Cortex of kidney (tissue), 1 donor: ENCODE measurements at places on chromosomes 6 and 20.

- no peak for DNase-seq
Observed at GRCh38 chr6:45808917-45809316, 206.7 kb downstream of the CLIC5 start.

- DNase-seq, result no peak
Observed at GRCh38 chr20:53399592-53400335, 193.9 kb downstream of the ZNF217 start.

- no peak for DNase-seq
Observed at GRCh38 chr20:37947943-37948342, 45.0 kb downstream of the VSTM2L start.

DNA sequence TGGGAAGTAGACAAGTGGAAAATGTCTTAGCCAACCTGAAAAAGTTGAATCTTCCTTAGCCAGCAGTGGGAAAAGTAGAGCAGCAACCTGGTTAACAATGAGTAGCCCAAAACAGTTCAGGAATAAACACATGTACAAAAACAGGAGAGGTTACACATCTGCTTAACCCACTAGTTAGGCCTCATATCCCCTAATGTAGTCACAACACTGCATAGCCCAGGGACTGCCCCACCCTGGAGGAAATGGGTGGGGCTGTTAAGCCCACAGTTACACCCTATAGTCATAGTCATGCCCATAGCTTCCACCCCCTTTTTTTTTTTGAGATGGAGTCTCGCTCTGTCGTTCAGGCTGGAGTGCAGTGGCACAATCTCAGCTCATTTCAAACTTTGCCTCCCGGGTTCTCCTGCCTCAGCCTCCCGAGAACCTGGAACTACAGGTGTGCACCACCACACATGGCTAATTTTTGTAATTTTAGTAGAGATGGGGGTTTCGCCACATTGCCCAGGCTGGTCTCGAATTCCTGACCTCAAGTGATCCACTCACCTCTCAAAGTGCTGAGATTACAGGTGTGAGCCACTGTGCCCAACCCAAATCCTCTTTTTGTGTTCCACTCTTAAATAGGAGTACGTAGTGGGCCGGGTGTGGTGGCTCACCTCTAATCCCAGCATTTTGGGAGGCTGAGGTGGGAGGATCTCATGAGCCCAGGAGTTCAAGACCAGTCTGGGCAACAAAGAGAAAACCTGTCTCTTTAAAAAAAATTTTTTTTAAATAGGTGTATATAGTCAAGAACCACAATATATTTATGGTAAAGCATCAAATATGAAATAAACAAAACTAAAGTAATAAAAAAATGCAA, 24.5 kb downstream of the ILRUN start:
- DNase-seq, result no peak

DNA sequence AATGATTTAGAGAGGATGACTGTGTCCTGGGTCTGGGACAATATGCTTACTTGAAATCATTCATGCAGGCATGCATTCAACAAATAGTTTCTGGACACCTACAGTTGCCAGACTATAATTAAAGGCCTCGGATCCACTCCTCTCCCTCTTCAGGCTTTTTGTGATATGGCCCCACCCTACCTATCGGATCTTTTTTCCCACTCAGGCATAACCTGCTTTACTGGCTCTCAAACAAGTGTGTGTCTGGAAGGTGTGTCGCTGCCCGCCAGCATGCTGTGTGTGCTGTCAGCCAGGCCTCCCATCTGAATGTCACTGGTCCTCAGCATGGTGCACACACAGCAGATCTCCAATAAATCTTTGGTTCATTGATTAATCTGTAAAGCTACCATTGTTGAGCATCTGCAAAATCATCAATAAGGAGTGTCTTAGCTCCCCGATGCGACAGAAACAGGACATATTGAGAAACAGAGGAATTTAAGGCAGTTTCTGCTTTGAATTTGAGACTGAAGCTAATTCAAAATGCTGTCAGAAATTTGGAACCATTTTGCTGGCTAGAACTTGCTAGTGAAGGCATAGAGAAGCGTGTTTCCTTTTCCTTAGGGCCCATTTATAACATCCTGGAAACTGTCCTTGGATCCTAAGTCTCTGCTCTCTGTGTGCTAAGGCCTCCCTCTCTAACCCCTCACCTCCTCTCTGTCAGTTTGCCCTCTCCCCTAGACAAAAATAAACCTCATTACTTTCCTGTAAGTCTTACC, 23.5 kb upstream of the CCN6 start:
- DNase-seq, result no peak

GRCh38 chr6:114176726-114177125, 166.1 kb downstream of the HS3ST5 start:
- DNase-seq, result no peak

GRCh38 chr20:59683181-59683580, 78.8 kb downstream of the PHACTR3 start:
- DNase-seq, result no peak

GRCh38 chr6:10522929-10523573, 1.9 kb downstream of the GCNT2 start:
- DNase-seq, result no peak

DNA sequence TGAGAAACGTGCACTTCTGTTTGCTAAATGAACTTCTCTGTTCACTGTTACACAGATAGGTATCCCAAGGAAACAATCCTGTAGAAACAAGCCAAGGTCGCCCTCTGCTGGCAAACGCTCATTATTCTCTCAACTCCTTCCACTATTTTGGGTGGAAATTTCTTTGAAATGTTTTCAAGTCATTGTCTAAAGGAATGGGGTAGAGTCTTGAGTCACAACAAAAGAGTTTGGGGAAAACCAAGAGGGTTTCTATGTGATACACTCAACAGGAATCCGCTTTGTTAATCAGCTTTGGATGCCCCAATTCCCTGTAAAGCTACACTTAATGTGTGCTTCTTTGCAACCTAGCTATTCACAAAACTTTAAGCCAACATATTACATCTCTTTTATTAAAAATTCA, 4.6 kb upstream of the RAE1 start:
- DNase-seq, result no peak

DNA sequence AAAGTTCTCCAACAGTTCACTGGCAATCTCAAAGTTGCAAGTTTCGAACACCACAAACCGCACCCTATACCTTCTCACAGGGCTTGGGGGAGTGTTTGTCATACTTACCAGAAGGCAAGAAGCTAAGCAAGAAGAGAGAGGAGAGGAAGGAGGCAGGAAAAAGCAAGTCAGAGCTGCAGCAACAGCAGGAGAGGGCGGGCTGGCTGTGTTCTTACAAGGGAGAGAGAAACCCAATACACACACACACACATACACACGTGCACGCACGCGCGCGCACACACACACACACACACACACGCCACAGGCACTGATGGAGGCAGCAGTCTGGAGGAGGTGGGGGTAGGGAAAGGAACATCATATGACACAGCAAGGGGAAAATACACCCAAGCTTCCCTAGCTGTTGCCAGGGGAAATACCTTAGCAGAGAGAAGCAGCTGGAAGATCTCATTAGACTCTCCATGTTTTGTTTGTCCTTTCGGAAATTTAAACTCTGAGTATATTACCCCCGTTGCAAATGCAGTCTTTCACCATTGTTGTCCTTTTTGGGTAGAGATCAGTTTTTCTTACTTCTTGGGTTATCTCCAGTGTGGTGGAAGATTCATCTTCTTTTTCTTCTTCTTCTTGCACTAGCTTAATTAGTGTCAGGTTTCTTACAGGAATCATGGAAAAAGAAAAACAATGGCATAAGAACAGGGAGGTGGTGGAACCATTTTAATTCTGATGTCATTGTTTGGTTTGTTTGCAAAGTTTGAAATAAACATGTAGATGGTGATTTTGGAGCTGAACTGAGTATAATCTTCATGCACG, at the start of gene TXLNB:
Gene TXLNB, minus strand, starts transcription at position 186 of the 807 bp plus-strand sequence. CDS start 3,099 bp downstream, outside the sequence.
- DNase-seq, result no peak

DNA sequence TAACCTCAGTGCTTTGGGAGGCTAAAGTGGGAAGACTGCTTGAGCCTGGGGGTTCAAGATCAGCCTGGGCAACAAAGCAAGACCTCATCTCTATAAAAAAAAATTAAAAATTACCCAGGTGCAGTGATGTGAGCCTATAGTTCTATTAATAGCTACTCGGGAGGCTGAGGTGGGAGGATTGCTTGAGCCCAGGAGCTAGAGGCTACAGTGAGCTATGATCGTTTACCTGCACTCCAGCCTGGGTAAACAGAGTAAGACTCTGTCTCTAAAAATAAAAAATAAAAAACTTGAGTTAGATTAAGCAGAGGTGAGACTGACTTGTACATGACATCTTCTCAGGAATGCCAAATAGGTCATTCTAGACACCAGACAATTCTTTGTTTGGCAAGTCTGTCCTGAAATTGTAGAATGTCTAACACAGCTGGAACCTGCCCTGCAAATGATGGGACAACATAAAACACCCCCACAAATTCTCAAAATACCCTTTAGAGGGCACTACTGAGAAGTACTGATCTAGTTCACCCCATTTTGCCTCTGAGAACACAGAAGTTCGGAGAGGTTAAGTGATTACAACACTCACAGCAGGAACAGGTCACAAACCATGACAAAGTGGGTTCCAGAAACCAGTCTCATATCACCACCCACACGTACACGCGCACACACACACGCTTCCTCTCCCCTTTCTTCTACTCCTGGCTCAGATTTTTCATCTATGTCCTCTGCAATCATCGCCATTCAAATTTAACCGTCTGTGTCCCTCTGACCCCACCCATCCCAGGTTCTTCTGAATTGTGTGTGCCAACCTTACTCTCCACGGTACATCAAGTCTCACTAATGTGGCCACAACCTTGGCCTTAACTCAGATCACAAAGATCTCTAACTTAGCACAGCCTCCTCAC, 38.3 kb downstream of the ARHGAP18 start:
- no peak for DNase-seq

GRCh38 chr6:166898910-166899309, 57.4 kb downstream of the RNASET2 start:
- DNase-seq, result no peak

DNA sequence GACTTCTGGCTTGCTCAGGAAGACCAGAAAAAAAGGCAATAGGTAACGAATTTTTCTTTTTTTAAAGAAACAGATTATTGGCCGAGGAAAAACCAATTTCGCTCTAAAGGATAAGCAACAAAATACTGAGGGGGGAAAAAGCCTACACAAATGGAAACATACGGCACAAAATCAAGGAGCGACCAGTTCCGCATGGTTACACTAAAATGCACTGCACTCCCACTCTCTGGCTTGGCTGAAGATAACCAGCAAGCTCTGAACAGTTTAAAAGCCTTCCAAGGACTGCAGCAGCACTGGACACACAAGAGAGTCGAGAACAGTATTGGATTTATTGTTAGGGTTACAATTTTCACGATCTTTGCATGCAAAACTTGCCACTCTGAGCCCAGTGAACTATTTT, 881 bp upstream of the MAP7 start:
- DNase-seq, result no peak

- DNase-seq, result no peak
Observed at GRCh38 chr20:25259358-25259757, 11.5 kb downstream of the PYGB start.

DNA sequence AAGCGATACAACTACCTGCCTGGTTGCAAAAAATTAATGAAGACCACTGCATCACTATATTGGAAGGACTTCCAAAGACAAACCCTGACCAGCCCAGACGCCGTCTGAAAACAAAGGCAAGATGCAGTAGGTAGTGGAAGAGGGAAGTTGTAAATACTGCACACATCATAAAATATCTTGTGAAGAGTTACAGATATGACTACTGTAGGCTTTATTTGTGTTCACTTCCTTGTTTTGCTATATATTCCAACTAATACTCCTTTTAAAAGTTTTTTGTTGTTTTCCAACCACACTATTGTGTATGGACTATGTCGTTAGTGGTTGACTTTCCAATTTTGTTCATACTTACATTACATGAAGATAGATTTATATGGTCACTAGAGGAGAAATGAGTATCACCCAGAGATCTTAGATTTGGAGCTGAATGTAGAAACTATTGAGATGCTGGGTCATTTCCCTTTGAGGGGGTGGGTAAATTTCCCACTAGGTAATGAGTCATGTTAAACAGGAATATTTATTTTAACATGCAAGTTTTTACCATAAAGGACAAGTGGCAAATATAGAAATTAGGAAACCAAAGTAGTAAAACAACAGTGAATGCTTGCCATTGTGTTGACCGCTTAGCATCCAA, 16.6 kb upstream of the TXLNB start:
- DNase-seq, result no peak

DNA sequence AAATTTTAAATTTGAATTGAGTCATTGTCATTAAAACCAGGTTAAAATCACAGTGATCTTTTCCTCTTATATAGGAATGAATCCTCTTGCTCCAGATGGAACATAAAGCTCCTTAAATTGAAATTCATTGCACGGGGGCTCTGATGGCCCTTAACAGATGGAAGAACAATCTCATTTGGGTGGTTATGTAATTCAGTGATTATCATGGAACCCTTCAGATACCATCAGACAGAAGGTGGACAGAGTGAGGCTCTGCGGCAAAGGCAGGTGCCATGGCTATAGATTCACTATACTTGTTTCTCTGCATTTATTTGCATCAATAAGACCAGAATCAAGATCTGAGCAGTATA, 17.8 kb upstream of the RNF182 start:
- no peak for DNase-seq

GRCh38 chr6:159099961-159100360, 55.2 kb upstream of the TAGAP start:
- DNase-seq, result no peak

GRCh38 chr6:90805619-90806155, 218.8 kb upstream of the MAP3K7 start:
- DNase-seq, result no peak

GRCh38 chr6:144922120-144922722, 637.1 kb downstream of the UTRN start:
- DNase-seq, result no peak

DNA sequence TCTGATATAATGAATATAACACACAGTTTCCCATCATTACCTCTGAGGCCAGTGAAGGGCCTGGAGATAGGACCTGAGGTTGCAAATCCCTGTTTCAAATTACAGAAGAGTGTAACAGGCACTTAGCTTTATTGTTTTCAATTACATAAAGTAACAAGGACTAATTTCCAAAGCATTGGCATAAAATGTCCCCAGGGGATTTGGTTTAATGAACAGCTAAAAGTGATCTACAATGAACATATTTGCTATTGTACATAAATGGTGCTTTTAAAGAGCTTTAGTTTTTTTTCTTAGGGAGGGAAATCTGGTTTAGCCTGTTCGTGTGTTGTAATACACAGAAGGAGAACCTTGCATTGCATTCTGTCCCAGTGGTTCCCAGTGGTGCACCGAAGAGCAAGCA, 54.4 kb downstream of the HMGN3 start:
- DNase-seq, result no peak
